Kidney (tissue), 22 donors: ENCODE measurements at places on chromosomes 5 and 9. TPM values are rescaled to one million over a fixed set of nuclear protein-coding genes. Genes with fewer than 3 reads are reported as not detected.

The PCDHA12 gene
- total RNA-seq, result 5.2 TPM

The DBH gene
- not detected for total RNA-seq

The LVRN gene
- total RNA-seq, result not detected

The CATSPER3 gene
- total RNA-seq, result 1.4 TPM

The IL31RA gene
- 0.44 TPM for total RNA-seq

The IGIP gene
- 15.5 TPM for total RNA-seq

The TBC1D2 gene
- 19.6 TPM for total RNA-seq

- no peak overlapping the region for H3K27ac ChIP-seq
- no peak for DNase-seq
- no peaks in the 10 kb centered on the region for H3K36me3 ChIP-seq
- no peaks in the 10 kb centered on the region for H3K4me1 ChIP-seq
- no peak overlapping the region for H3K4me3 ChIP-seq
Observed at GRCh38 chr9:134647359-134648080, 5.9 kb downstream of the COL5A1 start.

DNA sequence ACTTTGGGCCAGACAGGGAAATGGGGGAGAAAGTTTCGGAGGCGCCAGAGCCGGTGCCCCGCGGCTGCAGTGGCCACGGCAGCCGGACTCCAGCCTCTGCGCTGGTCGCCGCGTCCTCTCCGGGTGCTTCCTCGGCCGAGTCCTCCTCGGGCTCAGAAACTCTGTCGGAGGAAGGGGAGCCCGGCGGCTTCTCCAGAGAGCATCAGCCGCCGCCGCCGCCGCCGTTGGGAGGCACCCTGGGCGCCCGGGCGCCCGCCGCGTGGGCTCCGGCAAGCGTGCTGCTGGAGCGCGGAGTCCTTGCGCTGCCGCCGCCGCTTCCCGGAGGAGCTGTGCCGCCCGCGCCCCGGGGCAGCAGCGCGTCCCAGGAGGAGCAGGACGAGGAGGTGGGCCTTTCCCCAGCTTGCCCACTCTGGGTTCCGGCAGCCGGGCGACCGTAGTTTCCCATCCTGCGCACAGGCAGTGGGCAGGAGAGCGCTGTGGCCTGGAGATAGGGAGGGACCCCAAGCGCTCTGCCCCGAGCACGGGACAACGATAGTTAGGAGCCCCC lies 516 bp downstream of the MAST4 start:
- peak; percentile 50 for DNase-seq
- H3K4me1 ChIP-seq, result peaks cover 3% of the 10 kb centered on the region
- H3K36me3 ChIP-seq, result no peaks in the 10 kb centered on the region
- no peak overlapping the region for H3K27ac ChIP-seq

GRCh38 chr5:54832045-54832444 lies 153.3 kb downstream of the ESM1 start:
- H3K27ac ChIP-seq, result no peak overlapping the region
- H3K4me1 ChIP-seq, result no peaks in the 10 kb centered on the region
- H3K27me3 ChIP-seq, result no peaks in the 10 kb centered on the region
- H3K36me3 ChIP-seq, result no peaks in the 10 kb centered on the region
- peak; percentile 64 for DNase-seq

DNA sequence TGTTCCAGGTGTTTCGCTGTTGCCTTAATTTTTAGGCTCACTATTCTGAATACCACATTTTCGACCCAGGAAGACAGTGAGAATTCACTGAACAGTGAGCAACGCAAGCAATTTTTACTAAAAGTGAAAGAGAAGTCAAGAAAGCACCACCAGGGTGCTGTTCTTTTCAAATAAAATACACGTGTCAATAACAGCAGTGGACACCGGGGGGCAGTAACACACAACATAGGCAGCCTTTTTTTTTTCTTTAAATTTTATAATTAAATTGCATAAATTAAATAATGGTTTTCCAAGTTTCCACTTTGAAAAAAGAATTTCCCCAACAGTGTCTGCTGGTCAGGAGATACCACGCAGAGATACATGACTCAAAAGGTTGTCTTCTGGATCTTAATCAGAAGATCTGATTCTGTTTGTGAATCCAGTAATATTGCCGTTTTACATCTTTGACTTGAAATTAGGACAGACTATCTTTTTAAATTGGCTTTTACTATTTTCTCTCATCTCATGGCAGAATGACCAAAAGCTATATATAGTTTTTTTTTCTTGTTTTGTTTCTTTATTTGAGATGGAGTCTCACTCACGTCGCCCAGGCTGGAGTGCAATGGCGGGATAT lies 47.1 kb upstream of the SH3GL2 start:
- no peaks in the 10 kb centered on the region for H3K27me3 ChIP-seq
- DNase-seq, result peak; percentile 75
- H3K4me3 ChIP-seq, result no peak overlapping the region
- no peaks in the 10 kb centered on the region for H3K36me3 ChIP-seq

DNA sequence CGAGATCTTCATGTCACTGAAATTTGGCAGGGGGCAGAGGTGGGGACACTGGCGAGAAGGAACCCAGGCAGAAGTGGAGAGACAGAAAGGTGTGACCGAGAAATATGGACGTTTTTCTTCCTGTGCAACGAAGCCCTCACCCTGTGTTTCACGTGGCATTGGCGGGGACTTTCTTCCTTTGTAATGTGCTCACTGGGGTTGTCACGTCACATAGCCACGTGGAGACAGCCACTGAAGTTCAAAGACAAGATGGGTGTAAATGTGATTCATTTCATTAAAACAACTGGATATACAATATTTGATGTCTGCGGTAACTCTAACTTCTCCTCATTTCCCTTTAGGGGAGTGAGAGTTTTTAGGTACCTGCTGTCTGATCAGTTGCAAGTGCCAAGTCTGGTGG lies 225.7 kb downstream of the FSTL4 start:
- no peak overlapping the region for H3K4me3 ChIP-seq
- peaks cover 4% of the 10 kb centered on the region for H3K27me3 ChIP-seq
- H3K36me3 ChIP-seq, result no peaks in the 10 kb centered on the region
- no peak overlapping the region for H3K27ac ChIP-seq
- no peaks in the 10 kb centered on the region for H3K4me1 ChIP-seq

DNA sequence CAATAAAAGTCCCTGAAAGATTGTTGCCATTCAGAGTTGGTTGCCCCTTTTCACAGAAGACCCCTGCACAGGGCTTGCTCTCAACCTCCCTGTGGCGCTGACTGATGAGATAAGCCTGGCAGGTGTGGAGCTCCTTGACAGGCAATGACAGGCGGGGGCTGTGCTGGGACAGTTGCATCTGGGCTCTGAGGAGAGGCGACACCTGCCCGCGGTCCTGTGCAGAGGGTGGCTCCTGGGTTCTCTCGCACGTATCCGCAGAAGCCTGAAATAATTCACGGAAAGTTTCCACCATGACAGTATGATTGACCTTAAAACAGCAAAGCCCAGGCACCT lies 19.8 kb upstream of the EXOC3 start:
- no peak overlapping the region for H3K27ac ChIP-seq
- H3K4me1 ChIP-seq, result no peaks in the 10 kb centered on the region
- no peaks in the 10 kb centered on the region for H3K36me3 ChIP-seq
- no peak for DNase-seq
- H3K4me3 ChIP-seq, result no peak overlapping the region

DNA sequence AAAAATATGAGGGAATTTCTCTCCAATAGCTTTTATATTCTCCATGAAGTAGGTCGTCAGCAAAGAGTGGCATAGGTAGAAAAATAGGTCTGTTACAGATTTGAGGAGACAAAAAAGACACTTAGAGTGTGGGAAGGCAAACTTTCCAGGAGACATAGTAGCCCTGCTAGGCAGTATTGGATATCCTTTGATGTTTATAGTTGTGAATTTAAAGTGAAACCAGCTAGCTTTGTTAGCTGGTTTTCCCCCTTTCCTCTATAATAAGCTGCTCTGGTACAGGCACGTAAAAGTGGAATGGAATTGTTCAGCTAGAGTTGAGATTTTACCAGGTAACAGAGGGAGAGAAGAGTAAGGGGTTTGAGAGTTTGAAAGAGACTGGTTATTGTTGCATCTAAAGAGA lies 17.1 kb upstream of the APC start:
- no peaks in the 10 kb centered on the region for H3K36me3 ChIP-seq
- H3K27me3 ChIP-seq, result no peaks in the 10 kb centered on the region
- no peak overlapping the region for H3K4me3 ChIP-seq
- DNase-seq, result no peak

GRCh38 chr5:54889826-54890225 lies 95.6 kb downstream of the ESM1 start:
- no peak overlapping the region for H3K4me3 ChIP-seq
- H3K4me1 ChIP-seq, result peaks cover 22% of the 10 kb centered on the region
- no peaks in the 10 kb centered on the region for H3K27me3 ChIP-seq
- peak overlapping the region; percentile 76 for H3K27ac ChIP-seq
- H3K36me3 ChIP-seq, result no peaks in the 10 kb centered on the region
- no peak for DNase-seq

- H3K36me3 ChIP-seq, result no peaks in the 10 kb centered on the region
- H3K27me3 ChIP-seq, result no peaks in the 10 kb centered on the region
- H3K4me3 ChIP-seq, result no peak overlapping the region
- H3K27ac ChIP-seq, result no peak overlapping the region
- no peaks in the 10 kb centered on the region for H3K4me1 ChIP-seq
- DNase-seq, result no peak
Observed at GRCh38 chr9:16192403-16193017, 639.7 kb downstream of the CCDC171 start.

GRCh38 chr9:5543875-5544702 lies 33.8 kb downstream of the PDCD1LG2 start:
- no peak overlapping the region for H3K4me3 ChIP-seq
- H3K4me1 ChIP-seq, result no peaks in the 10 kb centered on the region
- H3K27me3 ChIP-seq, result no peaks in the 10 kb centered on the region
- H3K27ac ChIP-seq, result no peak overlapping the region
